ENCODE measurements at places on chromosomes 4 and X.

DNA sequence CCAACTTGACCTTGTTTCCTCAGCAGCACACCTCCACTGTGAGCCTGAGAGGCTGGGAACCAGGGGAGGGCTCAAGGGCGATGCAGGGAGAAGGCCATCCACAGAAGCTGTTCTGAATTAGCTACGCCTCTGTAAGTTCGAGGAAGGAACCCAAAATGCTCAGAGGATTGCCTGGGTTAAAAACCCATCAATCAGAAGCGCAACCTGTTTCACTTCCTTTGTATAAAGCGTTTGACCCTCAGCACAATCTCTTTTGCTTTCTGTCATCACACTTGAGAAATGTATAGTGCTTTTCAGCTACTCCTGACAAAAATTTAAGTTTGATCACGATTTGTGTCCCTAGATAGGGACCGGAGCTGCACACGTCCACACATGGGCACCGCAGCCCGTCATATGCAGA, 48.0 kb upstream of the MAP3K15 start:
- no peak for DNase-seq

DNA sequence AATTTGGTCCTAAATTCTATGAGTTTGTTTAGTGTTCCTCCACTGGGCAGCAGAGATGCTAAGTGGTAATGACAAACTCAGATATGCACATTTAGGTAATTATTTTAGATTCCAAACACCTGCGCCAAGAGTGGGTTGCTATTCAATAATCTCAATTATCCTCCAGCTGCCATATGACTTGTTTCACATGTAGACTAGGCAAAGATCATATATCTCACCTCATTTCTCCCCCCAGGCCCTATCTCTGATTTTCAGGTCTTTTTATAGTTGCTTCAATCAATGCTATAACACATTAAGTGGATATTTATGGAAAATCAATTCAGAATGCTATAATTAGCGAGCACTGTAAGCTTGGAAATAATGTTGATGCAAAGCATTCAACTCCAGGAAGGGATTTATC, 217.6 kb downstream of the KCTD8 start:
- DNase-seq: no peak

- no peak for DNase-seq
Observed at GRCh38 chr4:181372014-181372413, 871.2 kb upstream of the TENM3 start.

- DNase-seq: no peak
Observed at GRCh38 chr4:136793848-136794247, 738.4 kb downstream of the PCDH18 start.

DNA sequence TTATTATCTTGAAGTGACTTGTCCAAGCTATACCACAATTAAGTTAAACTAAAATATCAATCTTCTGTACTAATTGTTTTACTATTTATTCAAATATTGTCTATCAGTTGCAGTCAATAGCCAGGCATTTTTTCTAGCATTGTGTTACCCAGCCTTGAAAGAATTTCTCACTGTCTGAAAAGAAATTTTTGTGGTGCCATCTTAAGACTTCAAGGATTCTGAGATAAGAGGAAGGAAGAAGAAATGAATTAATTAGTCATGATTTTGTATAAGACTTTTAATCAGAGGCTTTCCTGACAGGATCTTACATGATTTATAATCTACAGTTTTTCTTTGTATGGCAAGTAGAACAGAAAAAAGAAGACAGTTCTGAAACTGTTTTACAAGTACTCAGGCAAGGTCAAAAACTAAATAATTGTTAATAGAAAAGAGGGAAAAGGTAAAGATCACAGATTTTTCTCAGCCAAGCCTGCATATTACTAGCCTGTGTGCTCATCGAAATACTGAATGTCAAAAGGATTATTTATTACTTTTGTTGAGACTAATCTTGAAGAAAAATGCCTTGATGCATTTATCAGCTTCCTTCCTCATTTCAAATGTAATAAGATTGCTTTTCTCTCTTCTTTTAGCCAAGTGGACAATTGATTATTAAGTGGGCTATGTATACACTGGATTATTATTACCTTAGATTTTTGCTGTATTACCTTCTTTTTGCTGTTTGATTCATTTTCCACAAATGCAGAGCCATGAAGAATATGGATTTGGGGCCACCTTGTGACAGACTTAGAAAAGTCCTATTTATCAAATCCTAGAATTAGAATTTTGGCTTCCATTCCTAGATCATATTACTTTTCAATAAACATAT, 53.8 kb downstream of the CXCL1 start:
- DNase-seq: no peak

DNA sequence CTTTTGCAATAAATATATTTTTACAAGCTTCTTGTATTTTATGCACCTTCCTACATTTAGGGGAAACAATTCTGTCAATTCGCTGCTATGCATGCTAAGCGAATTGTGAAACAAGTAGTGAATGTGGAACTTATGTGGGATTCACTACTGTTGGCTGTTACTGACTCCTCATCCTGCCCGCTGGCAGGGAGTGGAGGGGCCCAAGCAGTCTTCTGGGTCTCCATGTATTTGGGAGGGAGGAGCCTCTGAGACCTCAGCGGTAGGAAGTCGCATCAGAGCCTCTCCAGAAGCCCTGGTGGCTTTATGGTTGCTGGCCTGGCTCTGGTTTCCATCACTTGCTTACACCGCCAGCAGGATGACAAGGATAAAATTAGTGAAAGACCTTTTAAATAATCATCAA, 3.7 kb upstream of the SETD7 start:
- no peak for DNase-seq

DNA sequence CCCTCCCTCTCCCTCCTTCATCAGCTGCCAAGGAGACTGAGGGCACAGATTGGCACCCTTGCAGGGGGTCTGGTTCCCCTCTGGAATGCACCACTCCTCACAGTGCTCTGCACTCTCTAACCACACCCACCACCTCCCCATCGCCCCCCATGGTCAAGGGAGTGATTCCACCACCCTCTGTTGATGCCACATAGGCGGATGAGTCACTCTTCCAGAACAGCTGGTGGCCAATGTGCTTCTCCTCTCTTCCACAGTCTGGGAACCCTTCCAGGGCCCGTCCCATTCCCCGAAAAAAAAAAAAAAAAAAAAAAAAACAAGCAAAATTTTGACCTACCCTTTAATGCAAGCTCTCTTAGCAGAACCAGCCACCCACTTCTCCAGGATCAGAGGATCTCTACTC, 341.3 kb upstream of the KLF3 start:
- DNase-seq: no peak

DNA sequence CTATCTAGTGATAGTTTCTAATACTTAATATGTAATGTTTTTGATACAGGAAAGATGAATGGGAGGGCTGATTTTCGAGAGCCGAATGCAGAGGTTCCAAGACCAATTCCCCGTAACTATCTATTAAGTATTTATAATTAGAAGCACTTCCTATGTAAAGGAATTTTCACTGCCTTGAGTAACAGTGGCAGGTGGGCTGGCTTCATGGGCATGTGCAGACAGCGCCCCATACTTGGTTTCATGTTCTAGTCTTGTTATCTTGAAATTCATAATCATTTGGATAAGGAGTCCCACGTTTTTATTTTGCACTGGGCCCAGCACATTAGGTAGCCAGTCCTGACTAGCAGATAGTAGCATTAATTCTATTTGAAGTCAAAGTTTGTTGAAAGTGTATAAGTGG, 1.7 kb downstream of the OCIAD1 start:
- no peak for DNase-seq

DNA sequence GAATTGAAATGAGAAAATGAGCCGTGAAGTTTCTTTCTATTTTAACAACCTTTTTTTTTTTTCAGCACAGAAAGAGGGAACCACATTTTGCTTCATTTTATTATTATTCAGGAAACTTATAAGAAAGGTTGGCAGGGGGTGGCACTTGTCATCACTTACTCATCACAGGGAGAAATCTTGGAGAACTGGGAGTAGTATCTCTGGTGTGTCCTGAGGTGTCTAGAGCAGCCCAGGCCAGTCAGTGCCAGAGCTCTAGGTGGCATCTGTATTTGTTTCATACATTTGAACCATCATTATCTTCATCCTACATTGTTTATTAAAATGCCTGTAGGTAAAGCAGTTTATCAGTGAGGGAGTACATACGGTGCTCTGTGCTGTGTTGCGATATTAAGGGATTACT, 43.8 kb upstream of the ARHGAP24 start:
- DNase-seq: no peak

DNA sequence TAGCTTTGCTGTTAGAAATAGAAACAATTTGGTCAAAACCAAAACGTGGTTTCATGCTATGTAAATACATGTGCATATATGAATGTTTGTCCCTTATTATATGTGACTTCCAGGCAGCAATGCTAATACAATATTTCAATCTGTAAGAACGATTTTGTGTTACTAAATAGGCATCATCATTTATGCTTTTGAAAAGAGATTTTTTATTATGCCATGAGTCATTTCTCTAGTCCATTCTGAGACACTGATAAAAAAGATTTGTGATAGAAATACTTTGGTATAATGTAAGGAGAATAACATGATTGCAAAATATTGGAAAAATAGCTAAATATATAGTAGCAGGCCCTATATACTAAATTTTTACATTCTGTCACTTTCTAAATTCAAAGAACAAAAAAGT, 28.9 kb downstream of the SYNPO2 start:
- DNase-seq: no peak

DNA sequence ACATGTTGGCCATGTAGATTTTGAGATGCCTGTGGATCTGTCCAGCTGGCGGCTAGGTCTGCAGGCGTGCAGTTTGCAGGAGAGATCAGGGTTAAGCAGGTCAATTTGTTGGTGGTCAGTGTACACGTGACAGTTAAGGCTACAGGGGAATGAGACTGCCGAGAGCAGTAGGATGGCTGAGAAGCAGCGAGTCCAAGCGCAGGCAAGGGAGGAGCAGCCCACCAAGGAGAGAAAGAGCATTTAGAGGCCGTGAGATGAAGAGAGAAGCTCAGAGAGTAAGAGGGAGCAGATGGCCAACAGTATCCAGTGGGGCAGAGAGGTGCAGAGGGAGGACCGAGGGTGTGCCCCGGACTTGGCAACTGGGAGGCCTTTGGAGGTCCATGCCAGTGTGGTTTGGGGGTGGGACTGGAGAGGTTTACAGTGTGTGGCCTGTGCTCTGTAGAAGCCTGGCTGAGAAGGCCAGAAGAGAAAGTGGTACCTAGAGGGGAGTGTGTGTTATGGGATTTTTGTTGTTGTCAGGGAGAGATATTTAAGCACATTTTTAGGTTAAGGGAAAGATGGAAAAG, 18.4 kb downstream of the SNX25 start:
- no peak for DNase-seq

- DNase-seq: no peak
Observed at GRCh38 chrX:108165383-108166111, 74.0 kb downstream of the ATG4A start.

- DNase-seq: no peak
Observed at GRCh38 chr4:88264336-88264735, 20.0 kb downstream of the PPM1K start.

GRCh38 chr4:123924536-123924935, 527.9 kb downstream of the SPRY1 start:
- DNase-seq: no peak

DNA sequence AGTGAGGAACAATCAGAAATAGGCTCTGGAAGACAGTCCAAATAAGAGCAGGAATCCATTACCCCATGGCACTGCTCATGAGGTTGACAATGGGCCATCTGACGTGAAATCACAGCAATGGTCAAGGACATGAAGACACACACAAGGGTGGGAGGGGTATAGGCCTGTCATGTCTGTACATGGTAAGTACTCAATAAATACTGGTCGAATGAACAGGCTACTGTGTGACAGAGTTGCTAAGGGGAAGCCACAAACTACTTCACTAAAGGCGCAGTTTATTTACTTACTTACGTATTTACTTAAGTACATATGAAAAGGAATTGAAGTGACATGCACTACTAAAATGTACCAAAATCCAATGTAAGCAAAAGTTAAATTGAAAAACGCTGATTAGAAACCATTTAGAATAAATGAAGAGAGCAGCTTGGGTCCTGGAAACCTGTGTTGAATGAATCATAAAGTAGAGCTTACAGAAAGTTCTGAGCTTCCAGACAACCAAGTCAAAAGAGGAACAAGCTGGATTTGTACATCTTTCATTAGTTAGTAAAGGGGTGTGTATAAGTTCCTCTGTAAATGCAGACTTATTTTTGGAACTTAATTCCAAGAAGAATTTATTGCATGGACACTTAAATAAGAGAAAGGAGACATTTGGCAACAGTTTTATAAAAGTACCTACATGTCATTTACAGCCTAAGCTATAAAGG, 32.7 kb downstream of the ALPK1 start:
- DNase-seq: no peak

DNA sequence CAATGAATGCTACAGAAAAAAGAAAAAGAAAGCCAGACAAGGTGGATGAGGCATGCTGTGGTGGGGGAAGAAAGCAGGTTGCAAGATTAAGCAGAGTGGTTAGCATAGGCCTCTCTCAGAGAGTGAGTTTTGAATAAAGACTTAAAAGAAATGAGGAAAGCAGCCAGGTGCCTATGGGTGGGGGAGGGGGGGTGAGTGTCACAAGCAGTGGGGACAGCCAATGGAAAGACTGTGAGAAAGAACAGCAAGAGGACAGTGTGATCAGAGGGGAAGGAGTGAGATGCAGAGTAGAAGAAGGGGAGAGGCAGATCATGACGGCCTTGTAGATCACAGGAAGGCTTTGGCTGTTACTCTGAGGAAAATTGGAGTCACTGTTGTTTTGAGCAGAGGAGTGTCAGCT, 162.5 kb downstream of the SOX3 start:
- no peak for DNase-seq

DNA sequence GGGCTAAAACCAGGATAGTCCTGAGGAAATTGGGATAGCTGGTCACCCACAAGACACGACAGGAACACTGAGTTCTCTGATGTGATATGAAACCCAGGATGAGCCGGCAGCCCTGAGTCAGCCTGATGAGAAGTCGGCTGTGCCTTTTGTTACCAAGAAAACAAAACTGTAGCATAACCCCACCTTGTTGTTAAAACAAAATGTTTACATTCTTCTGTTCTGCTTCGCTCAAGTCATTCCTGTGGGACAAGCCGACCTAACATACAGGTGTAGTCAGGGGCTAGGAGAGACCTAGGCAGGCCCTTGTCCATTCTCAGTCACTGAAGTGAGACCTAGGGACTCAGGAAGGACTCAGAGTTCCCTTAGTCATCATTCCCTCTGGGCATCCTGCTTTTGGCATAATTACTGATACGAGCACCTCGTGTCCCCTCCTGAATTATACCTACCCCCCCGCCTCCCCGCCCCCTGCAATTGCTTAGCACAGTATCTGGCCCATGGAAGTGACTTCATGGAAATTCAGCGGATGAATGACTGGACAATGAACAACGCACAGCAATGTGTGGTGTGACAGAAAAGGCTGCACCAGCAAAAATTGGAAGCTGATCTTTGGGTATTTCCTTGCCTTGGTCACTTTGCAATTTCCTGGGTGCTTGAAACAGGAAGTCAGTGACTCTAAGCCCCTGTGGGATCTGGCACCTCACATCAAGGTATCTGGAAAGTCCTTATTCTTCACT, 31.9 kb upstream of the TLR2 start:
- no peak for DNase-seq
